ENCODE measurements at places on chromosomes 1 and 21. TPM values are rescaled to one million over a fixed set of nuclear protein-coding genes. Genes with fewer than 3 reads are reported as not detected.

Gene MAB21L3
- not detected for total RNA-seq

Gene RGSL1
- total RNA-seq: not detected

Gene CEP170
- total RNA-seq: 38.2 TPM

Gene MROH7
- total RNA-seq: 0.14 TPM

Gene WLS
- total RNA-seq: 0.52 TPM

Gene EPHB2
- 0.08 TPM for total RNA-seq

Gene TLCD4
- total RNA-seq: 0.11 TPM

Gene CYP4A11
- total RNA-seq: not detected

Gene EFHD2
- total RNA-seq: 79.1 TPM

DNA sequence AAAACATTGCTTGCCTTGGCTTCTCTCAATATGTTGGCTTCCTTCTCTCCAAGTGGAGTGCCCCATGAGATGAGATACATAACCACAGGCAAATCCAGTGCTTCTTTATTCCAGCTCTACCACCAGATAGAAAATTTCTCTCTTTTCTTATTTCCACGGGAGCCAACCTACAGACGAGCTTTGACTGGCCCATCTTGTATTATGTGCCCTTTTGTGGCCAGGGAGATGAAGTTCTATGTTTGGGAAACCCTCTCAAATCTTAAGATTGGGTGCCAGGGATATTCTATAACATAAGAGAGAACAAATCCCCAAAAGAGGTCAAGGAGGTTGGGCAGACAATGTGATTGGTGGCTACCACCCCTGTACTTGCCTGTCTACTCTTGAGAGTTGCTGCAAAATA lies 351.8 kb downstream of the ZNF326 start:
- DNase-seq: no peak

- no peak for DNase-seq
These were observed 984.4 kb upstream of the NCAM2 start for GRCh38 chr21:20013851-20014250.

- no peak for DNase-seq
These were observed 5.5 kb downstream of the LCE1B start for GRCh38 chr1:152817309-152817708.

DNA sequence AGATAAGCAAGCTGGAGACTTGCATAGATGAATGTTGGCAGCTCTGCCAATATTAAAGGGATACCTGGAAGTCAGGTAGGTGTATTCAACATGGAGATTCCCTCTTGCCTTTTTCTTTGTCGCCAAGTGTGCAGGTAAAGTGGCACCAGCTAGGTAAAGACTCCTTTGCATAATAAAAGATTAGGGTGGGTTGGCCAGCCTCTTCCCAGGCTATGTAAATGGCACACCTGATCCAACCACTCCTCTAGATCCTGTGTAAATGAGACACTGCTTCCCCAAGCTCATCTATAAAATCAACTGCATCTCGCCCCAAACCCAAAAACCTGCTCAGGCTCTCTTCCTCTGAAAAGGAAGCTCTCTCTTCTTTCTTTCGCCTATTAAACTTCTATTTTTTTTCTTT lies 100.8 kb upstream of the DSCAM start:
- no peak for DNase-seq

- DNase-seq: no peak
These were observed 36.3 kb upstream of the FAM3B start for GRCh38 chr21:41280115-41280919.

DNA sequence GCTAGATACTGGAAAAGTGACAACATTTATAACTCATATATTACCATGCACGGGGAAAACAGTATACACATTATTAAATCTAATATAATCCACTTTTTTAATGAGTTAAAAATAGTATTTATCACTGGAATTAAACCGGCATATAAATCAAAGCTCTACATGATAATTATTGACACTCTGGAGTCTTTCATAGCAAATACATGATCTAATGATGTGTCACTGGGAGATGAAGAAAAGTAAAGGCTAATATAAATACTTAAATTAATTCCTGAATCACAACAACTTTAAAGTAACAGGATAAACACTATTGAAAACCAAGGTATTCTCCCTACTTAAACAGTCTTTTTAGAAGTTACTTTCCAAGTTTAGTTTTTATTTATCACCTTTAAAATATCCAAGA lies 52.4 kb upstream of the ASPM start:
- no peak for DNase-seq

GRCh38 chr1:11777658-11778322 lies 15.8 kb downstream of the C1orf167 start:
- DNase-seq: no peak

- no peak for DNase-seq
These were observed 463.9 kb downstream of the PCP4 start for GRCh38 chr21:40331172-40331571.

DNA sequence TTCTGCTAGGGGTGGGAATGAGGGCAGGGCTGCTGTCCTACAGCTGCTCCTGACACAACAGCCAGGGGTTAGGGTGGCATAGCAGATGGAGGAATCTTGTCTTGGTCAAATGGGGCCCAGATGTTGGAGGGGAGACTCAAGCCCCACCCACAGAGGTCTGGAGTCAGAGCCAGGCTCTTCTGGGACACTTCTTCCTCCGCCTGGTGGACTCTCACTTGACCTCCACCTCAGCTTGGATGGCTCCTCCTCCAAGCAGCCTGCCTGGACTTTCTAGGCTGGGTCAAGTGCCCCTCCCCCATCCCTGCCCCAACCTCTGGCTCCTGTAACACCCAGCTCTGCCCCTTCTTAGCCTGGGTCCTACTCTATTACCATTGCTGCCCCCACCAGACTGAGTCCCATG lies 35.5 kb downstream of the EPHA2 start:
- DNase-seq: no peak

DNA sequence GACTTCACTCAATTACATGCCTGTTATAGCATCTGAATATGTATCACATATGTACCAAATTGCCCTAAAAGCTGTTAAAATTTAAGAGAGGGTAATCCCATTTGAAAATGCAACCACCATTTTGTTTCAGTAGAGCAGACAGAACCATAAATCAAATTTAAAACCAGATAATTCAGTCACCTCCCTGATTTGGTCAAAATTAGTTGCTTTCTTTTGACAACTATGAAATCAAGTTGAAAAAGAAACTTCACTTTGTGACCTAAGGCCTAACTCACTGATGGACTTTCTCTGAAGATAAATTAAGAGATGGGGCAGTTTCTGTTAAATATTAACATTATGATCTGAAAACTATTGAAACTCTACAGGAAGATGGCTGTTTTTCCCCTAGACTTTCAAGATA lies 6.7 kb downstream of the GORAB start:
- DNase-seq: no peak

- no peak for DNase-seq
These were observed 64.3 kb upstream of the TRABD2B start for GRCh38 chr1:48061162-48062136.

GRCh38 chr1:170634824-170635410 lies 29.0 kb upstream of the PRRX1 start:
- DNase-seq: no peak

DNA sequence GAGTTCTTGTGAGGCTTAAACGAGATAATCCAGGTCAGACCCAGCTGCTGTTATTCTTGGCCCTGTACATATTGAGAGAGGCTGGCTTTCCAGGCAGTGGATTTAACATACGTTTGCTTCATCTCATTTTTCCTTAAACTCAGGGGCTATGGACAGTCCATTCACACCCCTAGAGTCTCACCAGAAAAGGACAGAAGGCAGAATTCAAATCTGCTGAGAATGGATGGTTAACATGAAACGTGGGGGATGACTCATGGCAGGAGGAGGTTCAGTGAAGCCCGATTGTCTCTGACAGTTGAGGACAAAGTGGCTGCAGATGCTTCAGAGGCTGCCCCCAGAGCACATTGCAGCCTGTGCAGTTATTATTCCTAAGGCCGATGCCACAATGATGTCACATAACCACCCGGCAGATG lies 39.5 kb downstream of the TGFB2 start:
- DNase-seq: no peak

- no peak for DNase-seq
These were observed 28.2 kb upstream of the RGL1 start for GRCh38 chr1:183776731-183777130.

DNA sequence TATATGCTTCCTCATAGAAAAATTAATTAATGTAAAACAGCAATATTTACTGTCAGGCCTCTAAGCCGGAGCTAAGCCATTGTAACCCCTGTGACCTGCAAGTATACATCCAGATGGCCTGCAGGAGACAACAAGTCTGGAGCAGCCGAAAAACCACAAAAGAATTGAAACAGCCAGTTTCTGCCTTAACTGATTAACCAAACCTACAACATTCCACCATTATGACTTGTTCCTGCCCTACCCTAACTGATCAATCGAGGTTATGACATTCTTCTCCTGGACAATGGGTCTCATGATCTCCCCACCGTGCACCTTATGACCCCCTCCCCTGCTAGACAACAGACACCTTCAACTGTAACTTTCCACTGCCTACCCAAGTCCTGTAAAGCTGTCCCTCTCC lies 205.8 kb upstream of the DUSP10 start:
- DNase-seq: no peak

DNA sequence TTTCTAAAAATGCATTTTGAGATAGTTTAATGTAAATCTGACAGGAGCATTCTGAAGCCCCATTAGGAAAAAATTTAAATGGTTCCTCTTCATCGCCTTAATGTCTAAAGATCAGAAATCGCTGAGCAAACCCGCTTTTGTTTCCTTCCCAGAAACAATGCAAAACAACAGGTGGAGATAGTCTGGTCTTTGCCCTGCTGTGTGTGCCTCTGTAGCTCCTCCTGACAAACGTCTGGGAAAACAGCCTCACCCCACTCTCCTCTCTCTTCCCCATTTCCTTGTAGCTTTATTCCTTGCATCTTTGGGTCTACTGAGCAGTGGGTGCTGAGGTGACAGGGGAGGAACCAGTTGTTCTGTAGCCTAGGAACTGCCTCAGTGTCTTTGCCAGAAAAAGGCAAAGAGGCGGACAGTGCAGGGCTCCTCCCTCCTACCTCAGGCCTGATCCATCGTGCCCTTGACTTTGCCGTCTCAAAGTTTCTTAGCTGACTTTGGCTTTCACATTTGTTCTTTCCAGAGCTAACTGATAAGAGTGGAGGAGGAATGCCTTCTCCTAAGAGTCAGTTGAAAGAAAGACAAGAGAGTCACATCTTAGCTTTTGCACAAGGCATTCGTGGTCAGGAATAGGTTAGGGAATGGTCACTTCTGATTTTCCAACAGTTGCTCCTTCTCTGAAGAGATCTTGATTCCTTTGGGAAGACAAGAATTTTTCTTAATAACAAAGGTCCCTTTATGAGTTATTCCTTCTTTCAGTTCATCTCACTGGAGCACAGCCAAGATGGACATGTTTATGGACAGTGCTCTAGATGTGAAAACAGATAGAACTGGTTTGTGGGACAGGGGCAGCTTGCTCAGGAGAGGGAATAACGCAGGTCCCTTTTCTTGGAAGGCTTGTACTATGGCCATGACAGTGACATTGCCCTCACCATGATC lies 24.9 kb downstream of the SYT11 start:
- DNase-seq: no peak

- no peak for DNase-seq
These were observed 264.7 kb downstream of the PBX1 start for GRCh38 chr1:164823486-164824279.

DNA sequence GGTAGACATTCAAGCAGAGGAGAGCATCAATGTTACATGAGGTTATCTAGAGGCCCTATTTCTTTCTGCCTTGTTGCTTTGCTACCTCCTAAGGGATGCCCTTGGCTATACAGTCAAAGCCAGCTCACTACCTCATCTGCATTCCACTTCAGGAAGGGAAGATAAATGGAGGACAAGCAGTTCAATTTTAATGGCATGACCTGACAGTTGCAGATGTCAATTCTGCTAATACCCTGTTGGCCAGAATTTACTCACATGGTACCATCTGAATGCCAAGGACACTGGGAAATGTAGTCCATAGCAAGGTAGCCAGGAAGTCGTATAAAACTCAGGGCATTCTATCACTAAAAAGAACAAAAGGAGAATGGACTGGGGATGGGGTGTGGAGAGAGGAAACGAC lies 31.5 kb downstream of the PALMD start:
- no peak for DNase-seq

- no peak for DNase-seq
These were observed 176.9 kb upstream of the PRMT6 start for GRCh38 chr1:106879538-106879937.

- no peak for DNase-seq
These were observed 12.1 kb downstream of the ARHGEF16 start for GRCh38 chr1:3466366-3467075.

GRCh38 chr1:33576821-33577599 lies 104.6 kb downstream of the ZSCAN20 start:
- no peak for DNase-seq

DNA sequence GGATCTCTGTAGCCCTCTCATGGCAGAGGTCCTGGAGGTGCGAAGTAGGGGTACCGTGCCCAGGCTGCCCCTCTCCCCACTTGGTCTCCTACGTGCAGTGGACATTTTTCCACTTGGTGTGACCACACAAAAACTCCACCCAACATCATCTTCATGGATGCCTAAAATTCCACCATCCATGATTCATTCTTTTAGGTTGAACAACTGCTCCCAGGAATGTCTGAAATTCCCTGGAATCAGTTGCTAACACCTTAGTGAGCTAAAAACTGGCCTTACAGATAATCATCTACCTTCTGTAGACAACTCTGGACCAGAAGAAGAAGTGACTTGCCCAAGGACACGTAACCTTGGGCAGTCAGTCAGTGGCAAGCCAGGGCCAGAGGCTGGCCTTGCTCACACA lies 32.1 kb upstream of the CLIC4 start:
- no peak for DNase-seq

GRCh38 chr1:14363036-14363590 lies 235.4 kb upstream of the KAZN start:
- DNase-seq: no peak

DNA sequence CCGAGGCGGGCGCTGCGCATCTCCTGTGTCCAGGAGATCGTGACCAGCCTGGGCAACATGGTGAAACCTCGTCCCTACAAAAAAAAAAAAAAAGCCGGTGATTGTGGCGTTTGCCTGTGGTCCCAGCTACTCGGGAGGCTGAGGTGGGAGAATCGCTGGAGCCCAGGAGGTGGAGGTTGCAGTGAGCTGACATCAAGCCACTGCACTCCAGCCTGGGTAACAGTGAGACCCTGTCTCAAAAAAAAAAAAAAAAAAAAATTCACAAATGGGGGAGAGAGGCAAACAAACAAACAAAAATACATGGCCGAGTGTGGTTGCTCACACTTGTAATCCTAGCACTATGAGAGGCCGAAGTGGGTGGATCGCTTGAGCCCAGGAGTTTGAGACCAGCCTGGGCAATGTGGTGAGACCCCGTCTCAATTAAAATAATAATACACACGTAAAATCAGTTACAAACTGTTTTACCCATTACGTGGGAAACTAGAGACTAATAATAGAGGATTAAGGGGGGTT lies 758 bp downstream of the TATDN3 start:
- no peak for DNase-seq

Measured in CD4-positive, alpha-beta T cell (primary cell).